Endodermal cell (in vitro differentiated cells): ENCODE measurements at places on chromosomes 5 and 9.

GRCh38 chr5:110070836-110071235, 381.1 kb downstream of the MAN2A1 start:
- no peak overlapping the region for H3K27ac ChIP-seq
- H3K4me3 ChIP-seq: peak overlapping the region; percentile 11

DNA sequence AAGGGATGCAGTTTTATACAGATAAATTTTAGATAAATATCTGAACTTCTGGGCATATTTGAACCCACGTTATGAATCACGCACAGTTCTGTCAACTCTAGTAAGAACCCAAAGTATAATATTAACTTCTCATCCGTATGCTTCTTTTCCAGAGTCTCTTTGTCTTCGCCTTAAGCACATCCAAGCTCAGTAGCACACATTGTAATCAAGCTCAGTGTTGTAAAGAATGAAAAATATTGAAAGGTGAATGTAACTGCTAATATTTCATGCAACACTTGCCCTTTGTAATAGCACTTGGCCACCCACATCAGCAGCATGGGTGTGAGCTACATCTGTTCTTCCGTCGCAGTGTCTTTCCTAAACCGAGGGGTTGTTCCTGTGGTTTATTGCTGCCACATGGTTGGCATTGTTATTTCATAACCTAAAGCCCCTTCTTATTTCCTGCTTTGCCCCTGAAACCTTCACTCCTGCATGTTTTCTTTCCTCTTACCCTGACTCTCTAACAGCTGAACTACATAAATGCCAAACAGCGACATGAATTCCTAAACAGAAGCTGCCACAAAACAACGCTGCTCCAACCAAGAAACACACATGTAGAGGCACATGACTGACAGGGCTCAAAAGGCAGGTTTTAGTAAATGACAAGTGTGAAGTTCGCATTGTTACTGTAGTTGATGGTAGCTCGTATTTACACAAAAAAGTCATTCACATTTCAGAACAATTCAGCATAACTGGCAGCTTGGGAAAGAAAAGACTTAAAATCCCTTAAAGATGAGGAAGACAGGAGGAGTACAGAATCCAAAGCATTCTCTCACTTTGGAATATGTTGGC, 190.1 kb upstream of the MEF2C start:
- H3K4me1 ChIP-seq: no peaks in the 10 kb centered on the region
- no peak overlapping the region for H3K27ac ChIP-seq
- no peak overlapping the region for H3K4me3 ChIP-seq
- H3K36me3 ChIP-seq: no peaks in the 10 kb centered on the region

DNA sequence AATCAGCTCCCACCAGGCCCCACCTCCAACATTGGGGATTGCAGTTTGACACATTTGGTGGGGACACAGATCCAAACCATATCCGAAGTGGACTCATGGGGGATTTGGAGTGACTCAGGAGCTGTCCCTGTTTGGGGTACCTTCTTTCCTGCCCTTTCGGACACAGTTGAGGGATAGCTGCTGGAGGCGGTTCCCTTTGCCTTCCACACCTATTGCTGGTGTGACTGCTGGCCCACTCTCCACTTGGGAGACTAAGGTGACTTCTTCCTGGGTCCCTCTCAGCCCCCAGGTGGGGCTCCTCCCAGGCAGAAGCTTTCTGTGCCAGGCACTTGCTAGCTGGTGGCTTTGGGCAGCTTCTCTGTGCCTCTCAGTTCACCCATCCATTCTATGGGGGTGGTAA, 26.6 kb downstream of the LAMC3 start:
- H3K27ac ChIP-seq: no peak overlapping the region
- no peaks in the 10 kb centered on the region for H3K27me3 ChIP-seq
- no peak for DNase-seq
- no peak overlapping the region for H3K4me3 ChIP-seq
- H3K36me3 ChIP-seq: no peaks in the 10 kb centered on the region

DNA sequence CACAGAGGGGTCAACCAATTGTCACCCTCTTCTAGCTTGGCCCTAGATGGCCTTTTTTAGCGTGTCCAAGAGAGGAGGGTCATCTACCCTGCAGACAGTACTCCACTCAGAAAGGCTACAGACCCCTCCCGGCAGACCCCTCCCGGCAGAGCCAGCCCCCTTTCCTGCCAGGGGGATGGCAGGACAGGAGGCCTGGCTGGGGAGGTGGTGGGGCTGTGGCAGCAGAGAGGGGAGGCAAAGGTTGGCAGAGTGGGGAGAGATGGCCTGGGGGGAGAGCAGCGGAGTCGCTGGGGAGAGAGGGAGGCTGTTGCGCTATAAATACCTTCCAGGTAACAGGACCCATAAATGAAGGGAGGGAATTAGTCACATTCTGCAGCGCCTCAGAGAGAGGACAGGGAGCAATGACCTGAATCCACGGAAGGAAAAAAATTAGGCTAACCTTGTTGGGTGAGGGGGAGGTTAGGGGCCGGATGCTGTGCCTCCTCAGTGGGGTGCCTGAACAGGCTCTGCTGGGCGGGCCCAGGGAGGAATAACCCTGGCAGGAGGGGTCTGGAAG, 32.9 kb upstream of the PSD2 start:
- peaks cover 37% of the 10 kb centered on the region for H3K27me3 ChIP-seq
- H3K4me1 ChIP-seq: no peaks in the 10 kb centered on the region
- H3K36me3 ChIP-seq: no peaks in the 10 kb centered on the region
- no peak overlapping the region for H3K27ac ChIP-seq
- no peak overlapping the region for H3K4me3 ChIP-seq
- DNase-seq: no peak
